ENCODE measurements at places on chromosomes 5 and 9.

- DNase-seq, result no peak
These were observed 161.0 kb downstream of the ELAVL2 start for GRCh38 chr9:23665051-23665450.

DNA sequence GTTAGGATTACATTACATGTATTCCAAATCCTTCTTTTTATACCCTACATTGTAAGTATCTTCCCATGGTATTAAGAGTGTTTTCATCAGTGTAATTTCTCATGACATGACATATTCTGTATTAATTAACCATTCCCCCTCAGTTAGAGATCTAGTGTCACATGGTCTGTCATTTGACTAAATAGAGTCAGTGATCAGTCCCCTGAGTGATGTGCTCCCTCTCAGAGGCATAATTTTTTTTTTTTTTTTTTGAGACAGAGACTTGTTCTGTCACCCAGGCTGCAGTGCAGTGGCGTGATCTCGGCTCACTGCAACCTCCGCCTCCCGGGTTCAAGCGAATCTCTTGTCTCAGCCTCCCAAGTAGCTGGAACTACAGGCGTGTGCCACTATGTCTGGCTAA, 218.6 kb downstream of the TTLL11 start:
- DNase-seq, result no peak

GRCh38 chr5:121805911-121806310, 45.8 kb upstream of the FTMT start:
- no peak for DNase-seq

- no peak for DNase-seq
These were observed 437.9 kb upstream of the PAPPA start for GRCh38 chr9:115715666-115716065.

GRCh38 chr5:154223320-154223719, 32.8 kb downstream of the GALNT10 start:
- no peak for DNase-seq

DNA sequence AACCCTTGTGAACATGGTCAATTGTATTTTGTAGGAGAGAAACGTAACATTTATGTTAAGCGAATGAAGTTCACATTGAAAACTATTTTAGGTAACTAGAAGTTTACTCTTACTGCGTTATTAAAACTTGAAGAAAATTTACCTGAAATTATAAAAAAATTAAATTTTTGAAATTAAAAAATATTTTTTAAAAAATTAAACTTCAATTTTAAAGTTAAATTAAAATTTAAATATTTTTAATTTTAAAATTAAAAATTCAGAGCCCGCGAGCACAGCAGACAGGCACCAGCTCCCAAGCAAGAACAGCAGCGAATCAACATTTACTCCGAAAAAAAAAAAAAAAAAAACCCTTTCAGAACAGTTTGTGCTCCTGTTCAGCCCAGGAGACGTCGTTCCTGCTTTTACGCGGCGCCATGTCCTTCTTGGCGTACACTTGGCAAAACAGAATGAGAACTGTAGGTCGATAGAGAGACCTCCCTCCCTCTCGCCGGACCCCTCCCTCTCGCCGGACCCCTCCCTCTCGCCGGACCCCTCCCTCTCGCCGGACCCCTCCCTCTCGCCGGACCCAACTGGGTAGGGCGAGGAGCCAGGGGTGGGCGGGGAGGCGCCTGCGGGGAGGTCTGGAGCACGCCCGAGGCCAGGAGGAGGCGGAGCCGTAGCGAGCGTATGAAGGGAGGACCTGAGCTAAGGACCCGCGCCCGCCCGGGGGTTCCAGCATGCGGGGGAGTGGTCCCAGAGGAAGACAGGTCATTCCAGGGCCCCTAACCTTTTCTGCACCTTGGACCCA, 235.8 kb downstream of the ROR2 start:
- DNase-seq, result no peak

GRCh38 chr5:120454094-120454798, 9.9 kb upstream of the PRR16 start:
- DNase-seq, result no peak

DNA sequence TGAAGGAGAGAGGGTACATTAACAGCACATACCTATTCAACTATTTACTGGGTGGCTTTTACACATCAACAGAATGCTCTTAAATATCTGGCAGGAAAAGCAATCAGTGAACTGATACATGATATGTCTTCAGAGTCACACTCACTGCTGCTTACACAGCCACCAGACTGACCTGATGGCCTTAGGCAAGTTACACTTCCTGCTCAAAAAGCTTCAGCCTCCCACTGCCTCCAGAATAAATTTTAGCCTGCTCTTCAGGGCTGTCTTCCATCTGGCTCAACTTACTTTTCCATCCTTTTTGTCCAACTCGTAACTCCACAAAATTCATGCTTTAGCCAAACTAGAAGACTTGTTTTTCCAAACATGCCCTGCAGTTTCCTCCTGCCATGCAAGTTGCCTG, 10.7 kb downstream of the LOX start:
- DNase-seq, result no peak

GRCh38 chr5:39057734-39058133, 16.5 kb downstream of the RICTOR start:
- no peak for DNase-seq

- DNase-seq, result no peak
These were observed 9.1 kb downstream of the SLC22A5 start for GRCh38 chr5:132378580-132378979.

DNA sequence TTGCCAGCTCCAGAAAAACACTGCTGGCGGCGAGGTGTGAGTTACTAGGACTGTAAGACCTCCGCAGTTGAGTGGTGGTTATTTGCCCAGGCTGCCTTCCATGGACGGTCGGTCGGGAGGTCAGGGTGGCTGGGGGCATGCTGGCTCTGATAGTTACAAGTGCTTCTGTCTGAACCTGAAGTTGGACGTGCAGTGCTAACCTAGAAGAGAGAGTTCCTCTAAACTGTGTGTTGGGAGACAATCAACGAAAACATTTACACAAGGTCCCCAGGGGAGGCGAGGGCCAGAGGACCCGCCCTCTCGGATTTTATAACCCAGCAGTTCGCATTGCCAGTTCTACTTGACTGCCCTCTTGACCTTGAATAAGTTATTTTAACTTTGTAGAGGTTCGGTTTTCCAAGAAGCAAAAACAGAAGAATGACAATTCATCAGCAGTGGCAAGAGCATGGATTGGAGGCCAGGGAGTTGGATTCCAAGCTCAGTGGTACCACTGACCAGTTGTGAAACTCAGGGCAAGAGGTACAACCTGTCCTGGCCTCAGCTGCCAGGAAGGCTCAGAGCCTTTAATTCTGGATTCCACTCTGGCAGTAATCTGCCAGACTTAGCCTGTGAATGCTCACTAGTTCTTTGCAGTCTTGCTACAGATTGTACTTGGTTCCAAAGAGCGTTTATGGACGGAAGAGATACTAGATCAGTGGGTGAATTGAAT, 28.7 kb upstream of the PDE8B start:
- DNase-seq, result no peak

DNA sequence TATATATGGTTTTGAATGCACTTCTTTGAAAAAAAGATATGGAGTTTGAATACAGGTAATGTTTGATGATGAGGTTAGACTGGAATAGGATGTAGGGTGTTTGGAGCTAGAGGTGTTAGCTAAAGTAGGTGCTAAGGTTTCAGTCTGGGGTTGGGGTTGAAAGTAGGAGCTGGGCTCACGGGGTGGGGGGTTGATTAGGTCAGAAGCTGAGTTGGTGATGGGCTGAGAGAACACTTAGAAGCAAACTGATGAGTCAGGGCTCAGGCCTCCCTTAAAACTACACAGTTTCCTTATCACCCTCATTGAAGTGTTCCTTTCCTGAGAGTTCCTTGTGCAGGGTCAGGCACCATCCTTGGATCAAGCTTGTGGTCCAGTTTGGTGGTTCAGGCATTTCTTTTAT, 308.8 kb upstream of the ADAMTS16 start:
- no peak for DNase-seq
